ENCODE measurements at places on chromosomes 13 and 19.

- no peak for DNase-seq
Observed at GRCh38 chr13:99293178-99293577, 14.0 kb downstream of the GPR183 start.

- DNase-seq: no peak
Observed at GRCh38 chr13:113887700-113888201, 23.9 kb upstream of the GAS6 start.

DNA sequence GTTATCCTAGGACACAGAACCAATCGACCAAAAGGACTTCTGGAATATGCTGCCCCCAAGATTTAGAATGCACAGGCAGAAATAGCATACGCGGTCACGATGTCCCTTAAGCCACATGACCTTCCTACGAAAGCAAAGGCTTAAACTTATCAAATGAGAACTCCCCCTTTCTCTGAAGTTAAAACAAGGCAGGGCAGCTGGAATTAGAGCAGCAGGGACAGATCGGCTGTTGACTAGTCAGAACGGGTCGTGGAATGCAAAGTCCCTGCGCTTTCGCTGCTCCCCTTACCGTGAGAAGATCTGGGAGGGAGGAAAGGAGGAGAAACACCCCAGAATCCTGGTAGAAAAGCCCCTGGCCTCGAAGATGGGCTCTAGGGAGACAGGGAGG lies 799 bp upstream of the USPL1 start:
- peak; percentile 68 for DNase-seq

- DNase-seq: no peak
Observed at GRCh38 chr19:10533646-10534386, 9.9 kb upstream of the ATG4D start.

DNA sequence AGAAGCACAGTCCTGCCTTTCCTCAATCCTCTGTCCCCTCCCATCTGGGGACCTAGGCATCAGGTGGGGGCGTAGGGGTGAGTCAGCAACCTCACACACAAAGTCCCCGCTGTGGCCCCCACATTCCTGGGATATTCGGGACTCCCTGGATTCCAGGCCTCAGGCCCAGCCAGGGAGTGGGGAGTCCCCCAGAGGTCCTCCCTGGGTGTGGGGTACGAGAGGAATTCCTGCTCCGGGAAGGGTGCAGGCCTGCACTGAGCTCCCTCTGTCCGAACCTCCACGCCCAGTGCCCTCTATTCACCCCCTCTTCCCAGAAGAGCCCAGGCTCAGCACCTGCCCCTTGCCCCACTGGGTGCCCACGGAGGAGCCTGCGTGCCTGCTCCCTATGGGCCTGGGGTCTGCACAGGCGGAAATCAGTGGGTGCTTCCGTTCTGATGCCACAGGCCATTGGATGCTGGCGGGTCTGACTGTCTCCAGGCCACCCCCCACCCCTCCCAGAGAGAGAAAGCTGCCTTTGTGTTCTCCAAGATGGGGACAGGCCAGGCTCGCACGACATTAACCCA lies 3.4 kb downstream of the CADM4 start:
- no peak for DNase-seq

DNA sequence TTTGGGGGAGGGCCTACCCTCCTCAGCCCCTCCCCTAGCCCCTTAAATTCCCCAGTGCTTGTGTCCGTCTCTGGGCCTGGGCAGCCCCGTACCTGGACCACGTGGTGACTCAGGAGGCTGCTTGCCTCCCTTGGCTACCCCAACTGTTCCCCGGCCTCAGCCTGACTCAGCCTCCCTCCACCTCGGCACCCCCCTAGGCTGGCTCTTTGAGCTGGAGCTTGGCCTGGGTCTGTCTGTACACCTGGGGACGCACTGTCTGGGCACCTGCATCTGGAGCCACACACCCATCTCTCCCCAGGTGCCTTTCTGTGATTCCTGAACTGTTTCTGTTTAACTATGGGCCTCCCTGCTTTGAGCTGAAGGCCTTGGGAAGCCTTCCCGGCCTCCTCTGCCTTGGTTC lies 1.8 kb upstream of the KLK14 start:
- no peak for DNase-seq

- no peak for DNase-seq
Observed at GRCh38 chr19:14062558-14062855, 631 bp upstream of the PALM3 start.

DNA sequence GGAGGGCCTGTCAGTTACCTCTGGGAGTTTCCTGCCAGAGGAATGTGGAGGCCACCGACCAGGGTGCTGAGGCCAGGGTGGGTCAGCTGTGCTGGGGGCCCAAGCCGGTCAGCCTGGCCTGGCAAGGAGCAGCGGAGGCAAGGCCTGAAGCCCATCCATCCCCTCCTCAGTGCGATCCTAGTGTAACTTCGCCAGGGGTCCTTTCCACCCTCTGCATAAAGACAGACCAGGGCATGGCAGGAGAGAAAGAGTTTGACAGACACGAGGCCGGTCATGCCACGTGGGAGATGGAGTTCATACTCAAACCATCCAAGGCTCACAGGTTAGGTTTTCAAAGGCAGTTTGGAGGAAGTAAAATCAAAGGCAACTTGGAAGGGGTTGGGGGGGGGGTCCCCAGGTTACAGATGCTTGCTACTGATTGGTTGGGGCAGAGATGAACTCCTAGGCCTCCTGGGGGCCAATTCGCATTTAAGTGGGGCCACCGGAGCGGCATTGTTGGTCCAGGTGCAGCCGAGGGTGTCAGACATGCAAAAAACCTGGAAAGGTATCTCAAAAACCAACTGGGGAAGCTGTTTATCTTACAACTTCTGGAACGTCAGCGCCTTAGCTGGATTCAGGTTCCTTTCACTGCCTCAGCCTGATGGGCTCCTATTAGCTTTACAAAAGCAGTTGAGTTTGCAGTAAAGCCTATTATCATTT lies 36.8 kb upstream of the DPRX start:
- no peak for DNase-seq

DNA sequence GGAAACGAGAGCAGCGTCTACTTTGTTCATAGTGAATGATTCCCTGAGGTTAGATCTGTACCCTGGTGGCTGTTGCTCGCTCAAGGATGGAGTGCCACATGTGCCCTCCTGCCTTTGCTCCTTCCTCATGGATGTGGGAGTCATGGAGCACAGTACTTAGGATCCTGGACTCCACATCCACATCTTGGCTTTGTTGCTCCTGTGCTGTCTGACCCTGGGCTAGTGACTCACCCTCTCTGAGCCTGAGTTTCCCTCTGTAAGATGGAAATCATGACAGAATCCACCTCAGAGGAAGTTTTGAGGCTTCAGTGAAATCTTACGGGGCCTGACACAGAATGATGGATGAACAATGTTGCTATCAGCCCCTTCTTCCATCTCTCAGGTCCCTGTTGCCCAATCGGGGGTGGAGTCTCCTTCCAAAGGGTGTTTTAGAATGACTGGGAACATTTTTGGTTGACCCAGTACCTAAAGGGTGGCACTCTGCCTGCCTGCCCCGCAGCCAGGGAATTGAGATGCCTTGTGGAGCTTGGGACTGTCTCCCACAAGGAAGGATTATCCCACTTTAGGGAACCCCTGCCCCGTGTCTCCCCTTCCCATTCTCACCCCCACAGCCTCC lies 9.8 kb upstream of the TIMM50 start:
- no peak for DNase-seq

DNA sequence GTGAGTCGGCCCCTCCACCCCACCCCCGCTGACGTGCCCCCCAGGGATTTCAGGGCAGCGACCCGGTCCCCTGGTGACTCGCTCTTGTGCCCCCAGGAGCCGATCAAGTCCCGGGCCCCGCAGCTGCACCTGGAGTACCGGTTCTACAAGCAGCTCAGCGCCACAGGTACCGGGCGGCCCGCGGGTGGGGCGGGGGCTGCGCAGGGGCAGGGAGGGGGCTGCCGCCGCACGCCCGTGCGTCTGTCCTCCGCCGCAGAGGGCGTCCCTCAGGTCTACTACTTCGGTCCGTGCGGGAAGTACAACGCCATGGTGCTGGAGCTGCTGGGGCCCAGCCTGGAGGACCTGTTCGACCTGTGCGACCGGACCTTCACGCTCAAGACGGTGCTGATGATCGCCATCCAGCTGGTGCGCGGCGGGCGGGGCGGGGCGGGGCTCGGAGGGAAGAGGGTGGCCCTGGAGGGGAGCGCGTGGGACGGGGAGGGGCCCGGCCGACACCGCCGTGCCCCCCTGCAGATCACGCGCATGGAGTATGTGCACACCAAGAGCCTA lies 37.1 kb downstream of the BTBD2 start:
- no peak for DNase-seq

DNA sequence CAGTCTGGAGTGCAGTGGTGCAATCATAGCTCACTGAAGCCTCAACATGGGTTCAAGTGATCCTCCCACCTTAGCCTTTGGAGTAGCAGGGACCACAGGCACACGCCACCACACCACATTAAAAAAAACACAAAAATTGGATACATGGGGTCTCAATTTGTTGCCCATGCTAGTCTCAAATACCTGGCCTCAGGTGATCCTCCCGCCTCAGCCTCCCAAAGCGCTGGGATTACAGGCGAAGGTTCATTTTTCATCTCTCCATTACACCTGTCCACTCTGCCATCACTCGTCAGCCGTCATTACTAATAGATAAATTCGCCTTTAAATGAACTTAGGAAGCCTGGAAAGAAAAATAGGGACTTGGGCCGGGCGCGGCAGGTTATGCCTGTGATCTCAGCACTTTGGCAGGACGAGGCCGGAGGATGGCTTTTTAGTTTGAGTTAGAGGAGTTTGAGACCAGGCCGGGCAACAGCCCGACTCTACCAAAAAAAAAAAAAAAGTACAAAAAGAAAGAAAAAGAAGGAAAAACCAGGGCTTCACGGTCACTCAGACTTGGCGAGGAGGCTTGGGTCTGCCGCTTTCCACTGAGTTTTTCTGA lies 685 bp upstream of the SUPT5H start:
- DNase-seq: no peak

Data from HL-60 (cell line).